Naive B cell (primary cell): ENCODE measurements at places on chromosomes 13 and 19. TPM values are rescaled to one million over a fixed set of nuclear protein-coding genes. Genes with fewer than 3 reads are reported as not detected.

The CRB3 gene
- polyA plus RNA-seq: not detected

The OR10H1 gene
- polyA plus RNA-seq: not detected

The PLVAP gene
- not detected for polyA plus RNA-seq

The IRGC gene
- polyA plus RNA-seq: not detected

The ACP4 gene
- not detected for polyA plus RNA-seq

The NR2C2AP gene
- polyA plus RNA-seq: 30.0 TPM

The MISP3 gene
- not detected for polyA plus RNA-seq

The RUVBL2 gene
- polyA plus RNA-seq: 47.4 TPM

The PLPP2 gene
- not detected for polyA plus RNA-seq

The KLHL1 gene
- not detected for polyA plus RNA-seq

The ZNF98 gene
- polyA plus RNA-seq: 1.4 TPM

The CDADC1 gene
- polyA plus RNA-seq: 3.8 TPM

The ZNF420 gene
- 23.6 TPM for polyA plus RNA-seq

The PHLDB3 gene
- 4.2 TPM for polyA plus RNA-seq

The IZUMO4 gene
- 0.85 TPM for polyA plus RNA-seq

The STK24 gene
- 30.2 TPM for polyA plus RNA-seq

The NPAS1 gene
- polyA plus RNA-seq: not detected

The B3GNT8 gene
- polyA plus RNA-seq: 0.44 TPM

The ZNF708 gene
- 15.0 TPM for polyA plus RNA-seq

The DIAPH3 gene
- not detected for polyA plus RNA-seq

The ZNF540 gene
- polyA plus RNA-seq: 9.5 TPM

The CLDN10 gene
- polyA plus RNA-seq: not detected

The ZNF99 gene
- polyA plus RNA-seq: not detected

The OR7G3 gene
- not detected for polyA plus RNA-seq

The NDUFA7 gene
- 126 TPM for polyA plus RNA-seq

The TMEM150B gene
- polyA plus RNA-seq: not detected

The KIRREL2 gene
- not detected for polyA plus RNA-seq

The KL gene
- polyA plus RNA-seq: not detected

The HIF3A gene
- polyA plus RNA-seq: not detected

The URAD gene
- not detected for polyA plus RNA-seq

The LYL1 gene
- polyA plus RNA-seq: 39.9 TPM

The KLK12 gene
- polyA plus RNA-seq: not detected

The POGLUT2 gene
- polyA plus RNA-seq: not detected

The PGLYRP1 gene
- polyA plus RNA-seq: not detected

The FREM2 gene
- not detected for polyA plus RNA-seq

The ZNF723 gene
- polyA plus RNA-seq: not detected

The ZNF154 gene
- 12.9 TPM for polyA plus RNA-seq

The ZNF625 gene
- 1.2 TPM for polyA plus RNA-seq

The IRS2 gene
- 4.6 TPM for polyA plus RNA-seq
